Mesothelial cell of epicardium (in vitro differentiated cells): ENCODE measurements at places on chromosomes 12 and 14. TPM values are rescaled to one million over a fixed set of nuclear protein-coding genes. Genes with fewer than 3 reads are reported as not detected.
A peak's percentile ranks its signal among the peaks of the same experiment; 100 is the strongest.

- DNase-seq: peak; percentile 54
These were observed at the start of gene INF2 for GRCh38 chr14:104689109-104689880. Gene INF2, plus strand, starts transcription at chr14:104689618. Its CDS starts 11,748 bp downstream, at chr14:104701366.

KRT2 gene
- total RNA-seq: not detected in 3 replicates

DNA sequence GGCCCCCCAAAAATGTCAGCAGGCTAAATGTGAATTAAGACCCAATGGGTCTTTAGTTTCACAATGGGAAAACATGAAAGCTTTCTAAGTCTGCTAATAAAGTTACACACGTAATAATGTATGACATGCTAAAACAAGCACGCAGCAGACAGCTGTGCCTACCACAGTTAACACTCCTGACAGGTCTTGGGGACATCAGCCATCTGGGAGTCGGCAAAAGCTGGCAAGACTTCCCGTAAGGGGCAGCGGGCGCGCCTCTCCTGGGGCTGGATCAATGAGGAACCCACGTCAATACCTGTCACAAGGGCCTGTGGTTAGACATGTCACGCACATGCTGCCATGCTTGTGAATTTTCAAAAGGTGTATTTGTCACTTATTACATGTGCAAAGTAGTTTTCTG, 45.0 kb downstream of the ACTN1 start:
- no peak for DNase-seq

TCL1B gene
- total RNA-seq: not detected in 3 replicates

SLC35E3 gene
- total RNA-seq: 11.5 to 14.1 TPM (median 12.3 TPM) in 3 replicates

CAND1 gene
- total RNA-seq: 270 to 278 TPM (median 270 TPM) in 3 replicates

- no peak for DNase-seq
These were observed 29.6 kb downstream of the P2RX4 start for GRCh38 chr12:121239351-121240061.

DNA sequence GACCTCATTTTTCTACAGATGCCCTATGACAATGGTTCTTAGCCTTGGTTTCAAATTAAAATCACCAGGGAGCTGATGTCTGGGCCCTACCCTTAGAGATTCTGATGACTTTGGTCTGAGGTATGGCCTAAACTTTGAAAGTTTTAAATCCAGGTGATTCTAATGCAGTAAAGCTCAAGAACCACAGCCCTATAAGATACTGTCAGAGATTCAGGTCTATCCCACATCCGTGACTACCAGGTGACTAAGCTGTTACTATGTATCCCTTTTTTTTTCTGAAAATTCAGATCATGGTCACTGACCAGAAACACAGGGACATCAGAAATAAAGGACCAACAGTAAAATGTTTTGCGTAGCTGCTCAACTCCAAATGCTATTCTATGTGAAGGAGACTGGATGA, 148.8 kb upstream of the BMP4 start:
- DNase-seq: no peak

GRCh38 chr12:122499991-122500684, 594 bp downstream of the ZCCHC8 start:
- DNase-seq: peak; percentile 30
